Left ventricle myocardium superior (tissue), 1 donor: ENCODE measurements at places on chromosomes 4 and X. TPM values are rescaled to one million over a fixed set of nuclear protein-coding genes. Genes with fewer than 3 reads are reported as not detected.
A peak's percentile ranks its signal among the peaks of the same experiment; 100 is the strongest.

GRCh38 chr4:81883004-81883403 lies 411.3 kb upstream of the RASGEF1B start:
- DNase-seq, result no peak

DNA sequence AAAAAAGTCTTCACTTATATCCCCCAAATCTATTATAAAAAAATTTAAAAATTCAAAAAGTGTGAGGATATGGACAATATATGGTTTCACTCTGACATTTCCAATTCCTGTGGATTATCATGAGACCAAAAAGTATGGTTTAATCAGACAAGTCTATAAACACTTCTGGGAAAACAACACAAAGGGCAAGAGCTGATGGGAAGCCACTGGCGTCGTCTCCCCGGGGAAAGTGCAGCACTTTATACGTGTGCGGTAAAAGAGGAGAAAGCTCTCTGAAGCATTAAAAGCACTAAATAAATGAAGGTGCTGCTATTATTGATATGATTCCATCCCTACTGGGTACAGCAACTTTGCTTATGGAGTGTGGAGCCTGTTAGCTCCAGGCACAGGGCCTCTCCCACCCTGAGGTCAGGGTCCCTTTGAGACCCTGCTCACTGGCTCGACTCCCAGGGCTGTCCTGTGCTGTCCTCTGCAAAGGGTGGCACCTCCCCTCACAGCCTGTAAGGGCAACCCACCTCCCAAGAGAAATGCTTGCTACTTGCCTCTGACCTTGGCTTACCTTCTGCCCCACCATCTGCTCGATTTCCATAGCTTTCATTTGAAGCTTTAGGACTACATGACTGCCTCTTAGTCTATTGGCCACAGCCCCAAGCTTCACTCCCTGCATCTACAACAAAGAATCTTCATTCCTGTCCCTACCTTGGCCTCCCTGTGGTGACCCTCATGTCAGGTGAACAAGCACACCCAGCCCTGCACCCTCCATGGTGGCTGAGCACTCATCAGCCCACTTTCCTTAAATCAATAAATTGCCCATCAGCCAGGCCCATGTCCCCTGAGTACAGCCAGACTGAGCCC lies 248.6 kb downstream of the HNRNPD start:
- no peak for DNase-seq

DNA sequence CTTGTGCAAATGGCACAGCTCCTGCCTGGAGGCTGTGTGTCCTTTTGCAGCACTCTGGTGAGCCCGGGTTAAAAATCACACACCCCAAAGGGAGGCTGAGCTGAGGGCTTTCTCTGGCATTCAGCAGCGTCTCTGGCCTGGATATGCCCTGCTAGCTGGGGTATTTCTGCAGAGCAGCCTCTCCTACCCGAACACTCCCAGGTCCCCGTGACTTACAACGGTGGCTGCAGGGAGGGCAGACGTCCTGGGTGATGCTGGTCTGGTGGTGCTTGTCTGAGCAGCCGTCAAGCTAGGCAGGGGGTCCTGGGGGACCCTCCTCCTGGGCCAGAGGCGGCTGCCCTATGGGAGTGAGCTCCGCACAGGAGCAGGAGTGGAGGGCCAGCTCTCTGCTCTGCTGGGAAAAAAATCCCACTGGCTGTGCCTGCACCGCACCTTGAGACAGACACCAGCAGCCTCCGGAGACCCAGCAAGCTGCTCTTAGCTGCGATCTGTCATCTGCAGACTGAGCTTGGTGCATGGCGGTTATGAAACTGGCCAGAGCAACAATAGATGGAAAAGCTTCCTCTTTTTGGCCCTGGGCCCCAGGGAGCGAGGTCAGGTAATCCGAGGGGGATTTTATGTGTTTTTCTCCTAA lies 41.3 kb upstream of the ASMTL start:
- DNase-seq, result peak; percentile 19

DNA sequence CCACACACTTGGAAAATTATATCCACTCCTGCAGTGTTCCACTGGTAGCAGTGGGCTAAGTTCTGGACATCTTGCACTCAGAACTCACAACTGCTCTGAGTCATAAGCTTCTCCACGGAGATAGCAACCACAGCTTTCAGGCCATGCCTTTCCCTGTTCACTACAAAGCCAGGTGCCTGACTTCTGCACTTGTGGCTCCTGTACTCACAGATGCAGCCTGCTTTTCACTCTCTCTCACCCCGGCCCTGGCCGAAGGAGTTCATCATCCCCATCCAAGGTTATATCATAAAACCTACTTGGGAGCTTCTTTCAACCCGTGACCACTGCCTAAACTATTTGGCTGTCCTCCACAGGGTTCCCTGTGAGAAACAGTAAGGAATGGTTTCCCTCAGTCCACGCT lies 999.4 kb downstream of the GLUD2 start:
- DNase-seq, result no peak

DNA sequence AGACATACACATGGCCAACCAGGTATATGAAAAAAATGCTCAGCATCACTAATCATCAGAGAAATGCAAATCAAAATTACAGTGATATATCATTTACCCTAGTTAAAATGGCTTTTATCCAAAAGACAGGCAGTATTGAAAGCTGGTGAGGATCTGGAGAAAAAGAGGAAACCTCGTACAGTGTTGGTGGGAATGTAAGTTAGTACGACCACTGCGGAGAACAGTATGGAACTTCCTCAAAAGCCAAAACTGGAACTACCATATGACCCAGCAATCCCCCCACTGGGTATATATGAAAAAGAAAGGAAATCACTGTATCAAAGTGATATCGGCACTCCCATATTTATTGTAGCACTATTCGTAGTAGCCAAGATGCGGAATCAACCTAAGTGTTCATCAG lies 23.4 kb downstream of the ABHD18 start:
- no peak for DNase-seq

DNA sequence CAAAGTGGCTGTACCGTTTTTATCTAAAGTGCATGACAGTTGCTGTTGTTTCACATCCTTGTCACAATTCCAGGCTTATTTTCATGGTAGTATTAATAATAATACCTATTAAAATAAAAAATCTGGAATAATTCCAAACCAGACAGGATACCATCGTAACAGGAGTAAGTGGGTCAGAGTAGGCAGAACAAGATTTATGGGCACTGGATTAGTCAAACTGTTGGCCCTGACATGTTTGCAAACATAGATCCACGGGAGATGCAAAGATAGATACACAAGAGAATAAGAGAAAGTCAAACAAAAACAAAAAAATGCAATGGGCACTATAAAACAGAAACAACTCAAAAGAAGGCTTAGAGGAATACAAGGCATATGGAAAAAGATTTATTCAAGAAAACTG lies 449.5 kb upstream of the HS3ST1 start:
- no peak for DNase-seq

- no peak for DNase-seq
These were observed 356.0 kb downstream of the ADAM29 start for GRCh38 chr4:175273995-175274753.

GRCh38 chr4:55857586-55857985 lies 4.1 kb downstream of the EXOC1 start:
- DNase-seq, result no peak

The EXOC1L gene
- total RNA-seq, result not detected

The SH3D19 gene
- 107 TPM for total RNA-seq

The NR0B1 gene
- total RNA-seq, result not detected

The ADH1C gene
- 7.6 TPM for total RNA-seq
